ENCODE measurements at places on chromosomes 3 and 15. TPM values are rescaled to one million over a fixed set of nuclear protein-coding genes. Genes with fewer than 3 reads are reported as not detected.

DNA sequence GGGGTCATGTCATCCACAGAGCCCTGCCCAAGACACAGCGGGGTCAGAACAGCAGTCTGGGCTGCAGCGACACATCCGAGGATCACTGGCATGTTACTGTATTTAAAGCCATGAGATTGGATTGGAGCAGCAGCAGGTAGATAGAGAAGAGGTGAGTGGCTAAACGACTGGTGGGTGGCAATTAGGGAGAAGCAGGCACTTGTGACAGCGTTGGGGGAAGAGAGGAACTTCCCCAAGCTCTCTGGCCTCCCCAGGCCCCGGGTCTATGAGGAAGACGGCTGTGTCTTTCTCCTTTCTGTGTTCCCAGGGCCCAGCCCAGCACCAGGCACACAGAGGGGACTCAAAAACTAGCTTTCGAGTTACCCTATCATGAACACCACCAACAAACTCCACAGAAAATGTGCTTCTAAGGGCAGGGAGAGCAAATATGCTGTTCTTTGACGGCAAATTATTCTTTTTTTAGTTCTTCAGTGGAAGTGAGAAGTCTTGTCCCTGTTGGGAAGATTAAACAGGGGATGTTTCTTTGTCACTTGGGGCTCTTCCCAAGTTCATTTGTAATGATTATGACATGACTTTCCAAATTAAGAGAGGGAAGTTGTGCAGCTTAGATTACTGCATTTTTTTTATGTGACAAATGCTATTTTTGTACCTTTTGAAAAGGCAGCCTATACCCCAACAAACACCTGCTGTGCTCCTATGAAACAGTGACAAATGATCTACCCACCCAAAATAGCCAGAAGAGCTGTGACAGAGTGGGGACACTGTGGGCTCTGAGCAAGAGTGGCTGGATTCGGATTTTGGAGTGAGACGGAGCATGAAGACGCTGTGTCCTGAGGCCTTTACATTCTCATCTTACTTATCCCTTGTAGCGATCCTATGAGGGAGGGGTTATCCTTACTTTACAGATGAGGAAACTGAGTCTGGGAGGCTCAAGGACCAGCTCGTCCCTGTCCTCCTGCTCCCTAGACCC lies 7.2 kb upstream of the SYNM start:
- DNase-seq, result no peak

PLXNA1 gene
- 3.9 TPM for total RNA-seq

CCDC80 gene
- total RNA-seq, result not detected

ZBTB47 gene
- 0.21 TPM for total RNA-seq
